ENCODE measurements at places on chromosomes 16 and 17. TPM values are rescaled to one million over a fixed set of nuclear protein-coding genes. Genes with fewer than 3 reads are reported as not detected.

DNA sequence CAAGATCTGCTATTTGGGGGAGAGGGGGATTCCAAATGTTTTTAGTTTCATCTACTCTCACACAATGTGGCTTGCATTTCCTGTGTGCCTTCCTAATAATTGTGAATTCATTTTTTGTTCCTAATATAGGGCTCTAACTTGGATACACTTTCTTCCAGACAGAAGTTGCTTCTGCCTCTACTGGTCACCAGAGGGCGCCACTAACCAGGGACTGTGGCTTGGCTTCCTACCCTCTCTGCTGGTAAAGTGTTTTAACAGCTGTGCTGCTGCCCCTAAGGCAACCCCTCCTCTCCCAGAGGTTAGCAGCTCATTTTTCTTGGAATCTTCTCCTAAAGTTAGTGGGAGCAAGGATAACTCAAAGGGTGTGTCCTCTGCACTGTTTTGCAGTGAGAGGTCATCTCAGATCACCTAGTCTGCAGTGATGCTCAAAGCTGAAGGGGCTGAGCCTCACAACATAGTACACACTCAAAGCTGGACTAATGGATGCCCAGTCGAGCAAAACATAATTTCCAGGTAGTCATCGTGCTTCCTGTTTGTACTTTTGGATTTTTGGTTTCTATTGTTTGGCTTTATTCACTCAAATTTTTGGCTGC, 5.0 kb upstream of the PRSS54 start:
- ATAC-seq, result no peak

DNA sequence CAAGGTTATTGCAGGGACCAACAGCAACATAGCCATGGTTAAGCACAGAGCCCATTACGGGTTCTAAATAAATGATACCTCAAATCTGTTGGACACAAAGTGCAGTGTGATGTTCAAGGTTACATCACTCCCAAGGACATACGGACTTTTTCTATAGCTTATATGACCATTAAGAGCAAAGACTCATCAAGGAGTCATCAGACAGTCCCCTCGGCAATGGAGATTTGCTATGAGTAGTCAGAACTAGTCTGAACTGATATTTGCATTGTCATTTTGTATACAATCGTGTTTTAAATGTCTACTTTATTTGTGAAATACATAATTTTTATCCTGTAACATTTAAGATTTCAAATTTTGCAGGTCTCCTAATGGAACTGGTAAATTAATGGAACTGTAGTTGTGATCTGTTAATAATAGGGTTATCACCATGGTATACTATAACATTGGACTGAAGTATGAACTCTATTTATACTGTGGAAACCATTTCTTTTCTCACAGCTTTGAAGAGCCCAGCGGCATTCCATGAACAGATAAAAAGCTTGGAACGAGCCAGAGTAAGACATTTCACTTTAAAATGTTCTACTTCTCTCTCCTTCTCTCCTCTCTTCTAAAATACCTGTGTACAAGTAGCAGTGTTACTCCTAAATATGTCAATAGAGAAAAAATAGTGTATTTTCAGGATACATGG, 140.9 kb downstream of the MRTFB start:
- ATAC-seq, result no peak

DNA sequence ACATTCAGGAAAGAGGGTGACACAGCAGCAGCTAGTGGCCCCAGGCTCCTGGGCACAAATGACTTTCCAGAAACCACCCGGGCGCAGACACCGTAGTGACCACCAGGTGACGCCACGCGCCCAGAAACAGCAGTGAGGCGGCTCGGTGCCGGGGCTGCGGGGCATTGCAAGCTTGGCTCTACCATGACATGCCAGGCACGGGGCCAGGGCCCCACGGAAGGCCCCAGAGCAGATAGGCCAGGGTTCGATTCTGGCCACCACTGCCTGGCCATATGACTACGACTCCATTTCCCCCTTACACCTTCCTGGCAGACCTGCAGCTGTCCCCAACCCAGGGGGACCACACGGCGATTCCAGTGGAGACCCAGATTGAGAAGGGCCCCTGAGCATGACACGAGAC, 6.7 kb downstream of the RHBDF1 start:
- ATAC-seq, result peak; percentile 60

GRCh38 chr17:67515490-67516083, 138.5 kb downstream of the PITPNC1 start:
- no peak for ATAC-seq

Gene CCL16
- total RNA-seq, result not detected

Gene C1QTNF1
- 76.5 TPM for total RNA-seq

DNA sequence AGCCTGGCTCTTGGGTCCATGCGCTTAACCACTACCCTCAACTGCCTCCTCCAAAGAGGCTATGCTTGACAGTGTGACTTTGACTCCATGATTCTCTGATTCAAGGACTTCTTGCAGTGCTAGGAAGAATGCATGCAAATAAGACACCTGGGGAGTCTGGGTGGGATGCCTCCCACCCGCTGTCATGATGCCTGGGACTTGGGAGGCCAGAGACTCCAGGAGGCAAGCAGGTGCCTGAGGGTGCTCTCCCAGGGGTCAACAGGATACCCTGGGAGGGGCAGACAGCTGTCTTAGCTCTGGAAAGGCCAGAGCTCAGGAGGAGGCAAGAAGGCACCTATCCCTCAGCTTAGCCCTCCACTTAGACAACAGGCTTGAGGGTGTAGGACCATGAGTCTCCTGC, 38.4 kb downstream of the SRCIN1 start:
- ATAC-seq, result no peak

DNA sequence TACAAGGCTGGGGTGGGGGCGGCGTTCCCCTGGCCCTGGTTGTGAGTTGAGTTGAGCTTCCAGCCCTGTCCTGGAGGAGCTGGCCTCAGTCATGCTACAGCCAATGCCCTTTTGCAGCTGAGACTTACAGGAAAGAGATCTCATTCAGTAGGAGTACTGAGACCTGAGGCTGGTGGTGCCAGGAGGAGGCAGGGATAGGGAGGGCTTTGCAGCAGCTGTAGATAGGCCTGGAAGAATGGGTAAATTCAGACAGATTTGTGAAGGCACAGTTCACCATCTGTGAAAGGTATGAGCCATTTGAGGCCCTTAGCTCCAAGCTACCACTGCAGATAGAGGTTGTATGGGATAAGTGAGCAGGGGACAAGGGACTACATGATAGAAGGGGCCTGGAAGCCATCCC, 5.6 kb downstream of the STX4 start:
- ATAC-seq, result no peak

Gene CDR2L
- total RNA-seq, result 20.2 TPM

Measured in gastroesophageal sphincter (tissue), 4 donors.